ENCODE measurements at places on chromosomes 5 and 9.

- no peak for DNase-seq
- no peak overlapping the region for H3K4me3 ChIP-seq
- H3K4me1 ChIP-seq: no peaks in the 10 kb centered on the region
- H3K27me3 ChIP-seq: no peaks in the 10 kb centered on the region
- no peaks in the 10 kb centered on the region for H3K36me3 ChIP-seq
- no peak overlapping the region for H3K27ac ChIP-seq
Measured at GRCh38 chr5:40364441-40364840, 315.3 kb upstream of the PTGER4 start.

DNA sequence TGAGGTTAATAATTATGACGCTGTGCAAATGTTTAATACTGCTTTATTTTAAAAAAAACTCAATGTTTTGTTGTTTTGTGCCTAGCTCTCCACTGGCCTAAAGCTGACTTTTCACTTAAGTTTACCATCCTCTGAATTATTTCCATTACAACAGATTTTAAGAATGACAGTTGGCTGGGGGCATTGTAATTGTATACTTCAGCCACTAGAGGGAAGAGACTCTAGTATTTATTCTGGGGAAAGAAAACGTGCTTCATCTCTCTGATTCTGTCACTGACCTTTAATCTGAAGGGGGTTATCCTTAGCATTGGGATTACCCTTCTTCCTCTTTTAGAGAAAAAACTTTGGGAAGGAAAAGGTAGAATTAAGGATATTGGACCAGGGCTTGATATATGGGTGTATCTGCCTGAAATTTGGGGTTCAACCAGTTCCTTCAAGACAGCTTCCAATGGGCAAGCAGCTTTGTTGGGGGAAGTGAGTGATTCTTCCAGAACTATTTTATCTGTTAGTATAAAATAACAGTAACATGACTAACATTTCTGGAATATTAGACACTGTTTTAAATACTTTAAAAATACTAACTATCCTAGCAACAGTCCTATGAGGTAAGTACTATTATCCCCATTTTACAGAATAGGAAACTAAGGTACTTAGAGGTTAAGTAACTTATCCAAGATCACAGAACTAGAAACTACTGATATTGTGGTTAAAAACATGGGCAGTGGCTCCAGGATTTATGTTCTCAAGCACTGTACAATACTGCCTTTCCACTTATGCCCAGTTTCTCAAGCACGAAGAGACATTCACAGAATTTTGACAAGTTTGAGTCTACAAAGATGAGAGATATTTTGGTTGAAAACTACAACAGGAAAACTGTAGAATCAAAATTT is 208.4 kb downstream of the CD180 start:
- no peak for DNase-seq
- no peaks in the 10 kb centered on the region for H3K36me3 ChIP-seq
- no peaks in the 10 kb centered on the region for H3K4me1 ChIP-seq
- H3K27ac ChIP-seq: no peak overlapping the region

- H3K27me3 ChIP-seq: no peaks in the 10 kb centered on the region
- no peak for DNase-seq
- H3K4me1 ChIP-seq: no peaks in the 10 kb centered on the region
- no peak overlapping the region for H3K4me3 ChIP-seq
Measured at GRCh38 chr5:76524101-76524835, 98.9 kb downstream of the F2RL2 start.

GRCh38 chr5:61731946-61732314 is 399.9 kb downstream of the ZSWIM6 start:
- no peak overlapping the region for H3K27ac ChIP-seq
- no peaks in the 10 kb centered on the region for H3K27me3 ChIP-seq
- H3K36me3 ChIP-seq: no peaks in the 10 kb centered on the region
- DNase-seq: no peak
- H3K4me1 ChIP-seq: no peaks in the 10 kb centered on the region

Data from ascending aorta (tissue), 2 donors.